ENCODE measurements at places on chromosomes 7 and 10. TPM values are rescaled to one million over a fixed set of nuclear protein-coding genes. Genes with fewer than 3 reads are reported as not detected.

KDM7A gene
- 25.4 TPM for total RNA-seq

DNAAF5 gene
- 15.2 TPM for total RNA-seq

TRIM74 gene
- total RNA-seq, result 2.9 TPM

DNA sequence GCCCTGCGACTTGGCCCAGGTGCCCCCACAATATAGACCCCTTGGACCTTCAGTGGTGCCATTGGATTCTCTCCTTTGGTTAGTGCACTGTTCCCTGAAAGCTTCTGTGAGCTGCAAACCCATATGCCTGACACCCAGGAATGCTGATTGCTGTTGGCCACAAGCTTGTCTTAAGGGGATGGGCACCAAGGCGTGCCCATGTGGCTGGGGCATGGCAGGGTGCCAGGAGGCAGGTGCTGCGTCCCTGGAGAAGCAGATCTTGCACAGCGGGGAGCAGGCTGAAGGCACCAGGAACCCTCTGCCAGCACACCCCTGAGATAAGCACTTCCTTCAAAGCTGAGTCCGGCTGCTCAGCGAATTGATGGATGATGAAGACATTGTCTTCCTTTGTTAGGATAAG, 411.8 kb downstream of the SDK1 start:
- DNase-seq, result no peak

GSTO1 gene
- total RNA-seq, result 26.8 TPM

DNA sequence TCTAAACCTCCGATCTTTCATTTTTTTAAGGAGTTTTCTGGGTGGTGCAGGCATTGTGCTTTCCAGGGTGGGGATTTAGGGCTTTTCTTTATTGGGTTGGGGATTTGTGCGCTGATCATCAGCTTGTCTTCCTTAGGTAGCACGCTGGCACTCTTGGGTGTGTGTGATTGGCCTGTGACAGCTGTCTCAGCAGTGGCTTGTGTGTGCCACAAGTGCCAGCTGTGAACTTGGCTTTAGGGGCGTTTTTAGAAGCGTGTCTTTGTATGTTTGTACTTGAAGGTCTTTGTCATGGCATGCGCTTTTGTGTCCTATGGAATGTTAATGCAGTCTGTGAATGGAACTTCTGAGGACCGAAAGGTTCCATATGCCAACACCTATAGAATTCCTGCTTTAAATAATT, 788 bp downstream of the AKAP9 start:
- peak; percentile 42 for DNase-seq

GRCh38 chr7:150983893-150984368, 5.8 kb upstream of the KCNH2 start:
- no peak for DNase-seq

- DNase-seq, result no peak
Measured at GRCh38 chr7:69365651-69366192, 232.6 kb upstream of the AUTS2 start.

DNA sequence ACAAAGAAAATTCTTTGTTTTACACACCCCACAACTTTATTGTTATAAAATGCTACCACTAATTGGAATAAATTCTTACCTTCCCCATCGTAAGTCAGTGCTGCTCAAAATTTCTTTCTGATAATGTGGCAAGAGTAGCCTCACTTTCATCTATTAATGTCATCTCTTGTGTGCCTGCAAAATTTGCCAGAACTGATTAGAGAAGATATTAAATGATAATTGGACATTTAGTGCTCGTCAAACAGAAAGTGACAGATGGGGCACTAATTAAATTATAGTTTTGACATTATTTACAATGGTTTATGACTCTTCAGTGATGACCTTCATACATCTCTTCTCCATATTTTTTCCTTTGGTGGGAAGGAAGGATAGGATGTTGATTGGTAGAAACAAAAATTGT, 690.9 kb downstream of the NXPH1 start:
- DNase-seq, result no peak

GRCh38 chr7:7793921-7794320, 75.5 kb upstream of the RPA3 start:
- DNase-seq, result no peak

DNA sequence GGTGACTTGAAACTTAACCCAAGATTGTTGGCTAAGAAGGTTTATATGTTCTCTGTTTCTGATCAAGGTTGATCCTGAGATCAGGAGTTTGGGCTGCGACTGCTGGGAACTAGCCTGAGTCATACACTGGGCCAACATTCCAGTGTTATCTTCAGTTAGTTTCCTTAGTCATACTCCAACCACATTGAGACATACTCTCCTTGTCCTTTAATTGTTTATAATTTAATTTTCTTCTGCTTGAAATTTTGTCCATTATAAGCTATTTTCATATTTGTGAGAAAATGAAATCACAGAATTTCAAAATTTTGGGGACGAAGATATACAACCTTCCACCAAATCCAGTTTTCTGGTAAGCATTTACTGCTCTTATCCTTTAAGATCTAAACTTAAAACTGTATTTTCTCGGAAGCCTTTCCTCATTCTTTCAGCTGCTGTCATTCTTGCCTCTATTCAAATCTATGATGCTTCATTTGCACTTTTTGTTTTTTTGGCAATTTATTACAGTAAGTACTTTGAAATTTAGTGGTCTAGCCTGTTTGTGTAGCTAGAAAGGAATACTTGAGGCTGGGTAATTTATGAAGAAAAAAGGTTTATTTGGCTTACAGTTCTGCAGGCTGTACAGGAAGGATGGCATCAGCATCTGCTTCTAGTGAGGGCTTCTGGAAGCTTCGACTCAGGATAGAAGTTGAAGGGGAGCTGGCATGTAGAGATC, 63.4 kb upstream of the POT1 start:
- no peak for DNase-seq

DNAJC12 gene
- total RNA-seq, result 54.7 TPM

CDH23 gene
- total RNA-seq, result 2.0 TPM

DNA sequence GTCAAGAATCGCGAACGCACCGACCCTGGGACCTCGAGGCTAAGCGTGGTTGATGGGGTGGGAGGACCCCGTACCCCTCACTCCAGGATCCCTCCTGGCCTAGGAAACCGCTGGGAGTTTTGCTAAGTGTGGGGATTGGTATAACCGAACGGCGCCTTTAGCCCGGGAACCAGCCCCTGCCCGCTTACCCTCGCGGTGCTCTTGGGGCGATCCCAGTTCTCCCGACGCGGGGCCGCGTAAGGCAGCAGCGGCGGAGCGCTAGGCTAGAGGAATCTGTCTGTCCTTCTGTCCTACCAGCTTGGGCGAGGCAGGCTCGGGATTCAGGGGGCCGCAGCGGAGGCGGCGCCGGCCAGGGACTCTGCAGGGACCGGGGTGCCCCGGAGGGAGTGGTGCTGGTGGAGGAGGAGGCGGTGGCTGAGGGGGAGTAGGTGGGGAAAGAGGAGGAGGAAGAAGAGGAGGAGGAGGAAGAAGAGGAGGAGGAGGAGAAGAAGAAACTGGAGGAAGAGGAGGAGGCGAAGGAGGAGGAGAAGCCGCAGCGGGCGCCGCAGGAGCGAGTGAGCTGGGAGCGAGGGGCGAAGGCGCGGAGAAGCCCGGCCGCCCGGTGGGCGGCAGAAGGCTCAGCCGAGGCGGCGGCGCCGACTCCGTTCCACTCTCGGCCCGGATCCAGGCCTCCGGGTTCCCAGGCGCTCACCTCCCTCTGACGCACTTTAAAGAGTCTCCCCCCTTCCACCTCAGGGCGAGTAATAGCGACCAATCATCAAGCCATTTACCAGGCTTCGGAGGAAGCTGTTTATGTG, 439 bp upstream of the EMX2 start:
- peak; percentile 89 for DNase-seq

- DNase-seq, result no peak
Measured at GRCh38 chr7:87420173-87420572, 55.3 kb downstream of the ABCB4 start.

DNA sequence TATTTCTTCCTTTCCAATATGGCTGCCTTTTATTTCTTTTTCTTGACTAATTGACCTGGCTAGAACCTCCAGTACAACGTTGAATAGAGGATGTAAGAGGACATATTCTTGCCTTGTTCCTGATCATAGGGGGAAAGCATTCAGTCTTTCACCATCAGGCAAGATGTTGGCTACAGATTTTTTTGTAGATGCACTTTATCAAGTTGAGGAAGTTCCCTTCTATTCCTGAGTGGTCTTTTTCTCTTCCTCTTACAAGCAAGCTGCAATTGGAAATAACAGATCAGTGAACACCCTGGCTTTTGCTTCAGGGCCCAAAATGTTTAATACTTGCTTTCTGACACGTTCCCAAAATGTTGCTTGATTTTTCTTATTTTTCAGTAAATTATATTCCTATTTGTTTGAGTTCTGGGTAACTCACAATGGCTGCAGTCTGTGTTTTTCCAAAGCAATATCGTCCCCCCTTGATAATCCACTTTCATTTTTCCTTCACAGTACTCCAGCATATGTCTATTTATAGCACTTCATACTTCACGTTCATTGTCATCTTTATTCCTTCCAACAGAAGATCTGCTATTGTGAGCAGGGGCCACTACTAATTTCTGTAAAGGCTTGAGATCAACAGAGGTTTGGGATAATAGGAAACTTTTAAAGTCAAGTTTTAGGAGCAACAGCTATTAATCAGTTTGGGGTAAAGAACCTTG, 11.7 kb downstream of the CPEB3 start:
- no peak for DNase-seq

GRCh38 chr7:150962553-150963399, 15.3 kb downstream of the KCNH2 start:
- peak; percentile 85 for DNase-seq

SP4 gene
- total RNA-seq, result 13.2 TPM

RTKN2 gene
- 3.2 TPM for total RNA-seq

BTBD16 gene
- total RNA-seq, result 0.98 TPM

DNA sequence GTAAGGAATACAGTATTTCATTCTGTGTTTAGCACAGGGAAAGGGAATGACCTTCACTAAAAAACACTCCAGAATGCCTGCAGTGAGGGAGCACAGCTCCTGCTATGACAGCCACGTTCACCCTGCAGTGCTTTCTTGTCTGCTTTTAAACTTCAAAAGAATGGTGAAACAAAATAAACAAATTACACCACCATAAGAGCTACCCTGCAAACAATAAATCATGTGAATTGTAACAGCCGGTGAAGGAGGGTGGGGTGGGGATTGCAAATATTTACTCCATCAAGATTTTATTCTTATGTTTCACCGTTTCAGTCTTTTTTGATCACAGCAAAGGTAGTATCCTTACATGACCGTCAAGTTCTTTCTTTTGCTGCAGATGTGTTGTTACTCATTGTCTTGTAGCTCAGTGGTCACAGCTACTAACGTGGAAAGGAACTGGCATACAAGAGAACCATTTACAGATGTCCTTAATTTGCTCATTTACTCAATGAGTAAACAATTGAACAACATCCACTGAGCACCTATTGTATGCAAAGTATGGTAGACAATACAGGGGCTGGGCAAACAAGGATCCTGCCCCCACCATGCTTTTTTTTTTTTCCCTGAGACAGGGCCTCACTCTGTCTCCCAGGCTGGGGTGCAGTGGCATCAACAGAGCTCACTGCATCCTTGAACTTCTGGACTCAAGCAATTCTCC, 4.1 kb upstream of the CHN2 start:
- DNase-seq, result no peak

PILRA gene
- total RNA-seq, result 12.5 TPM

HECW1 gene
- 68.7 TPM for total RNA-seq

DNA sequence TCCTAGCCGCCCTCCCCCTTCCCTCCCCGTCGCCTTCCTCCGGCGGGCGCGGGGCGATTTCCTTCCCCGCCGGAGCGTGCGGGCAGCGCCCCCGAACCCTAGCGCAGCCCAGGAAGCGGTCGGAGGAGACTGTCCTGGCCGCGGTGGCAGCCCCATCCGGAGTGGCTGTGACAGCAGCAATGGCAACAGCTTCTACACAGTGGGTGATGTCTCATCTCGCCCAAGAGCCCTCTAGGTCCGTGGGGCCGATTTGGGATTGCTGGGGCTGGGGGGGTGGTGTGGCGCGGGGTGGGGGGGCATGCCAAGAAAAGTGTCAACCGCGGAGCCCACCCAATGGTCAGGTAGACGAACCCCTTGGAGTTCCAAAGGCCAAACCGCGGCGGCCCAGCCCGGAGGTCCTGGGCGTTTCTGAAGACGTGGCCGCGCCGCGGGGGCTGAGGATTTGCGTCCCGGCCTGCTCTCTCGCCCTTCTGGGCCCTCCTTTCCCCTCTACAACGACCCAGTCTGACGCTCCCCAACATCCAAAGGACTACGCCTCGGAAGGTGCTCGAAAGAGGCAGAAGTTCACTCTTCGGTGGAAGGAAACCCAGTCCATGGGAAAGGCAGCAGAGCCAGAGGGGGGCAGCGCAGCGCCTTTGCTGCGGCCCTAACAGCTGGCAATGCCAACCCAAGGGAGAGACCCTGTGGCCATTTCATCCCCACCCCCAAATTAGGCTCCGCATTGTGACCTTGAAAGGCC, 603 bp upstream of the TWIST1 start:
- DNase-seq, result no peak

DNA sequence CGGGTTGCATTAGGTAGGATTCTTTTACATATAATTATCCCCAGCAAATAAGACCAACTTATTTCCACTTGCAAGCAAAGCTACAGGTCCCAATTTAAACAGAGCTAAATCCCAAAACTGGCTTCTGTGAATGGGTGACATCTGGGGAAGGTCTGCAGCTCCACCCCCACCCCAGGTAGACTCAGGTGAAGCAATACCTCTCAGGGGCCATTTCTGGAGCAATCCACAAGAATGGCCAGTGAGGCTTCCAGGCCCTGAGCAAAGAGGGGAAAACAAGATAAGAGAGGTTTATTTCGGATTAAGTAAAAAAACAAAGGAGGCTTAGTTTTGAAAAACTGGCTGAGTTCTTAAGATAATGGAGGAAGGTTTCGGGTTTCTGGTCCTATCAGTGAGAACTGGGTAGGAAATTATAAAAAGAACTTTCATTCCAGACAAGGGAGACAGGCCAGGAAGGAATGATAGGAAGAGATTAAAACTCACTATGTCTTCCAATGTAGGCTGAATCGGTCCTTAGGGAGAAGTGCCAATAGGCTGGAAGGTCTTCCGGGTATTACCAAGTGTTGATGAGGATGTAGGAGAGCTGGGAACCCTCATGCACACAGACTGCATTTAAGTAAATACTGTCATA, 25.4 kb downstream of the SH3PXD2A start:
- DNase-seq, result no peak

FAM25C gene
- total RNA-seq, result not detected

IDI2 gene
- total RNA-seq, result not detected

DNA sequence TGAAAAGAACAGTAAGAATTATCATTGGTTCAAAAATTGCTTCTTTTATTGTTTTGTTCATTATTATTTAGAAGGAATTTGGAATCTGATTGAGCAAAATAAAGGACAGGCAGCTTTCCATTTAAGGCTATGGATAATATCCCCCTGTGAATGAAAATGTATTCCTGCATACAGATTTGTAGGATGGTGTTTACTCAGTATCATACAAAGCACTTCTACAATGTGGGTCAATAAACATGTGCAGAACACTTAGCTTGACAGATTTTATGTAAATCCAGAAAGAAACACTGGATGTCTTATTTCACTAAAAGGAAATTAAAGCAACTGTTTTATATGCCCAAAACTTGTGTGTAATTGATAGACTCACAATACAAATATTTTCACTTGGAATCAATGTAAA, 189.7 kb downstream of the THSD7A start:
- no peak for DNase-seq

DNA sequence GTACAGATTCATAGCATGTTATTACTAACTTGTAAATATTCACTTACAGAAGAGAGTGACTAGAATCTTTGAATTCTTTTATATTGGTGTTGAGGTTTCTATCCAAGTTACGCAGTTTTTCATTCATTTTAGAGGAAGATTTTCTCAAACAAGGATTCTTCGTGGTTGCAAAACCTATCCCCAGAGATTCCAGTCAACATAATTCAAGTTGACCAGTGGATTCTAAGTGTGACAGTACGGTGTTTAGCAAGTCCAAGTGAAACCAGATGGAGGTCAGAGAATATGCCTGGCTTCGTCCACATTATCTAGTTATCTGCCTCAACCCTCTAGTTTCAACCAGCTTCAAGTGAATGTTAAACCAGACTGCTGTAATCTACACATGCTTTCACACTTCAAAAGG, 131.9 kb downstream of the SDK1 start:
- DNase-seq, result no peak

Measured in glutamatergic neuron (in vitro differentiated cells).